Activated CD8-positive, alpha-beta memory T cell treated with anti-CD3 and anti-CD28 coated beads for 1 hour (primary cell): ENCODE measurements at places on chromosomes 5 and 9.

DNA sequence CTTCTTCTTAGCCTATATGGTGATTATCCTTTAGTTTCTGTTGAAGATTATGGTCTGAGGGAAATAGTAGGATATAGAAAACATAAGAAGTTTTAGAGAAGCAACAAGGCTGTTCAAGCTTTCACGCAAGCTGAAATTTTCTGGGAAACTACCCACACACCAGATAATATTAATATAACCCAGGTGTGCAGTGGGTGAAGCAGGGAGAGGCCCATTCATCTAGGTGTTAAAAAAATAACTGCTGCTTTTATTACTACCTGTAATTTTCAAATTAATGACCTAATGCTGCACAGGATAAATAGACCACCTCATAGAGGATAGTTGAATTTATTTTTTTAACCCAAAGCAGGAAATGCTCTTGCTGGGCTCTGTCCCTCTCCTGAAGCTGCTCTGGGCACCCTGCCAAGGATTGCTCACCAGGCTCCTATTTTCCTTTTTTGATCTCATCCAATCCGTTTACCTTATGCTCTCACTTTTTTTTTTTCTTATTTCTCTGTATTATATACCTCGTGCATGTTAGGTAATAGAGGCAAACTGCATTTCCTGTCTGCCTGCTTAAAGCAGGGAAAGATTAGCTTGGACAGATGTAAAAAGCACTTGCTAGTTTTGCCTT, 124.3 kb upstream of the SLC12A2 start:
- DNase-seq, result no peak

DNA sequence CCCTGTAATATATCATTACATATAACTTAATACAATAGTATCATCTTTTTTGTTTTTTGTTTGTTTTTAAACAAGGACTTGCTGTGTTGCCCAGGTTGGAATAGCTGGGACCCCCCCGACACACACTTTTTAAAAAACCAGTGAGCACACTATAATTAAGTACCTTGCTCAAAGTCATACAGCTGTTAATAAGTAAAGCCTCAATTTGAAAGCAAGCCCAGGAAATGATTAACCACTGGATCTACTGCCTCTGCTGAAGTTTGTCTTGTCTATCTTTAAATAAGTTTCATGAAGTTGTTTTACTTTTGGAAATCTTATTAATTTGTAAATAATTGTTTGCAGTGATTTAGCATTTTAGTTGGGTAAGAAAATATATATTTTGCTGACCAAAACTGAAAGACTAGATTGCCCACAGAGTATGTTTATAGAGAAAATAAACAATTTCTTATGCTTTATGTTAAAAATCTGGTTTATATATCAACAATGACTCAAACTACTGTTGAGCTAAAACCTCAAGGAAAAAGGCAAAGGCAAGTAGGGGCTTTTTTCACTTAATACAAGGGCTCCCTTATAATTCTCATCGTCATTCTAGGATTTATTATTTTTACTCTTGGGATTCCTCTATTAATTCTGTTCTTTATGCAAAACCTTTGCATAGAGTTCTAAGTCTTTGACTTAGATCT, 5.8 kb upstream of the CARNMT1 start:
- no peak for DNase-seq

- DNase-seq, result no peak
These were observed 481.3 kb downstream of the ZSWIM6 start for GRCh38 chr5:61813361-61813760.

DNA sequence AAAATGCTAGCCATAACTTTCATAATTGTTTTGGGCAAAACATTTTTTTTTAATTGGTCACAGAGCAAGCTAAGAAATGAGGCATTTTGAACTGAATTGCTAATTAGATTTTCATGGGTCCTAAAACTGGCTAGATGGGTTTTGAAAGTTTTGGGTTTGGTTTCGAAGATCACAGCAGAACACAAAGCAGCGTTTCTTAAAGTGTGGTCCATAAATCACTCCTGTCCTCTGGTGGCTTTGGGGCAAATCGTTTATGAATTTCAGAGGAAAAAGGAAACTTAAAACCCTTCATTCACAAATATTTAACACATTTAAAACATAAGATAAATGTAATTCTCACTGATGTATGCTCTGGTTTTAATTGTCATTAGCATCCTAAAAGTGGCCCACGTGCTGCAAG, 503.7 kb downstream of the SPATA31D1 start:
- no peak for DNase-seq

- no peak for DNase-seq
These were observed 54.6 kb upstream of the ABCA1 start for GRCh38 chr9:104982543-104982942.

GRCh38 chr9:117916291-117916690, 212.1 kb downstream of the TLR4 start:
- DNase-seq, result no peak

GRCh38 chr9:88979021-88979420, 12.2 kb upstream of the S1PR3 start:
- DNase-seq, result no peak

GRCh38 chr5:1783216-1783554, 16.5 kb downstream of the MRPL36 start:
- DNase-seq, result no peak

GRCh38 chr5:43581398-43581797, 21.6 kb upstream of the NNT start:
- DNase-seq, result no peak

DNA sequence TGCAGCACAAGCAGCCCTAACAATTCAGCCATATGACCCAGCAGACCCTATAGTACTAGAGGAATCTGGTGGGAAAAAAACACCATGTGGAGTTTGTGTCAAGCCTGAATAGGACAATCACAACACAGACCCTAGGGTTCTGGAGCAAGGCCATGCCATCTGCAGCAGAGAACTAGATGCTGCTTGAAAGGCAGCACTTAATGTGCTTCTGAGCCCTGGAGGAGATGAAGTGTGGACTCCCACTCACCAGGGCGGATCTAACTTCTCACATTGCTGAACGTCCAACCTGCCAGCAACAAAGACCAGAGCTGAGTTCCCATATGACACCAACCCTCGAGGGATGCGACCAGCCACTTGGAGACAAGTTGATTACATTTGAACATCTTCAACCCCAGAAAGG, 43.2 kb downstream of the GABBR2 start:
- DNase-seq, result no peak

DNA sequence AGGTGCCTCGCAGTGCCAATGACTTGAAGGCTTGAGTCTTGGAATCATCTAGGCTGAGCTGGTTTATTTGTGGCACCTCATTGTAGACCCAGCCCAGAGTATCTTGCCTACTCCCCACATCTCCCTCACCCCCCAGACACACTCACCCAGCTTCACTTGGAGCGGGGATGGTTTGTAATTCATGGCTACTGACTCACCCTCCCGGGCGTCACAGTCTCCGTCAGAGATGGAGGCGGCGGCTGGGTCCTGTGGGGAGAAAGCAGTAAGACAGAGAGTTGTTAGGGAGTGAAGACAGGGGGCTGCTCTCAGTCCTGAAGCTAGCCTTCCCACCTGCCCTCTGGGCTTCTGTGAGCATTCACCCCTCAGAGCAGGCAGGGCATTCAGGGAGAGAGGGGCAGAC, 29.0 kb upstream of the MYORG start:
- no peak for DNase-seq

DNA sequence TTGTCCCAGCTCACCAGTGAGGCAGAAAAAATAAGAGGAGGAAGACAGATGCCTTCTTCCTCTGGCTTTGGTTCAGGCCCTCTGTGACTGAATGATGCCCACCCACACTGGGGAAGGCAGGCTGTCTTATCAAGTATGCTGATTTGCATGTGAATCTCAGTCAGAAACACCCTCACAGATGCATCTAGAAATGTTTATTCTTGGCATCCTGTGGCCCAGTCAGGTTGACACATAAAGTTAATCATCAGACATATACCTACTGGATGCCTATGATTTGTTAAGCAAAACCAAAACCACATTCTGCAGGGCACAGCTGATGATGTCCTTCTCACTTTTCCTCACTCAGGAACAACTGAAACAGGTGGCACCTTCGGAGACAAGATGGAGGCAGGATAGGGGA, 243.4 kb upstream of the KCNN2 start:
- DNase-seq, result no peak

DNA sequence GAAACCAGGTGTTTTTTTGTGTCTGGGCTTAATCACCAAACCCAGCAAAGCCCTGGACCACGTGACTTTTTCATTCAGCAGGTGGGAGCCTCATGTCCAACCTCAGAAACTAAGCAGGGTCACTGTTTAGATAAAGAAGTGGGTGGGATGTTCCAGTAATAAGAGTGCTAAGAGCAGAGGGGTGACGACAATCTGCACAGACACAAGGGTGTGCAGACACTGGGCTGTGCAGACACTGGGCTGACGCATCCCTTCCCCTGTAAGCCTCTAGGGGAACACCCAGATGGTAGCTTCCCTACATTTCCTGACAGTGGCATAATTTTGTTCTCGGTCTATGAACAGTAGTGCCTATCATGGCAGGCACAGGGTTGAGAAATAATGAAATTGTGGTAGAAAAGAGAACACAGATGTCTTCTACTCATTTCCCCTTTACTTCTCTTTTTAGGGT, 85.1 kb downstream of the SAXO1 start:
- DNase-seq, result no peak

- no peak for DNase-seq
These were observed 7.3 kb upstream of the RPS6 start for GRCh38 chr9:19387317-19387716.

- no peak for DNase-seq
These were observed 265.7 kb upstream of the PANK3 start for GRCh38 chr5:168844922-168845296.

DNA sequence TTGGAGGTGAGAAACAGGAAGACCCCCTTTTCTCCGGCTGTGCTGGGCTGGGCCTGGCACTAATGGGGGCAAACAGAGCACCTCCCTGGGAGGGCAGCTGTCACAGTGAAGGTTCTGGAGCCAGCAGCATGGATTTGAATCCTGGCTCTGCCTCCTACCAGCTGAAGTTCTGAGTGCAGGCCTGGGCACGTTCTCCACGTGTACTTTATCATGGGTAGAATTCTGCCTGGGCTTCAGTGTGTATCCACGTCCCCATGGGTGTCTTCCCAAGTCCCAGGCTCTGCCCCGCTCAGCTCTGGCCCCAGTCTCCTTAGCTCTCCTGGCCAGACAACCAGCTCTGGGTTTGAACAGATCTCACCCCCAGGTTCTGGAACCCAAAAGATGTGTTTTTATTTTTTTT, 223.2 kb downstream of the PBX3 start:
- no peak for DNase-seq

DNA sequence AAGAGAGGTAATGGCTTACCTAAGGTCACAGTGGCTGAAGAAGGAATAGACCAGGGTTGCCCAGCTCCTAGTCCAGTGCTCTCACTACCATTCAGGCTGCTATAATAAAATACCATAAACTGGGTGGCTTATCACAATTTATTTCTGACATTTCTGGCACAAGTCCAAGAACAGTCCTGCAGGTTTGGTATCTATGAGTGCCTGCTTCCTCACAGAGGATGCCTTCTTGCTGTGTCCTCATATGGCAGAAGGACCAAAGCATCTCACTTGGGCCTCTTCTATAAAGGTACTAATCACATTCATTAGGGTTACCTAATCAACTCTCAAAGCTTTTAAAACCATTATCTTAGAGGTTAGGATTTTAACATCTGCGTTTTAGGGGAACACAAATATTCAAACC, 17.2 kb downstream of the STARD4 start:
- DNase-seq, result no peak

DNA sequence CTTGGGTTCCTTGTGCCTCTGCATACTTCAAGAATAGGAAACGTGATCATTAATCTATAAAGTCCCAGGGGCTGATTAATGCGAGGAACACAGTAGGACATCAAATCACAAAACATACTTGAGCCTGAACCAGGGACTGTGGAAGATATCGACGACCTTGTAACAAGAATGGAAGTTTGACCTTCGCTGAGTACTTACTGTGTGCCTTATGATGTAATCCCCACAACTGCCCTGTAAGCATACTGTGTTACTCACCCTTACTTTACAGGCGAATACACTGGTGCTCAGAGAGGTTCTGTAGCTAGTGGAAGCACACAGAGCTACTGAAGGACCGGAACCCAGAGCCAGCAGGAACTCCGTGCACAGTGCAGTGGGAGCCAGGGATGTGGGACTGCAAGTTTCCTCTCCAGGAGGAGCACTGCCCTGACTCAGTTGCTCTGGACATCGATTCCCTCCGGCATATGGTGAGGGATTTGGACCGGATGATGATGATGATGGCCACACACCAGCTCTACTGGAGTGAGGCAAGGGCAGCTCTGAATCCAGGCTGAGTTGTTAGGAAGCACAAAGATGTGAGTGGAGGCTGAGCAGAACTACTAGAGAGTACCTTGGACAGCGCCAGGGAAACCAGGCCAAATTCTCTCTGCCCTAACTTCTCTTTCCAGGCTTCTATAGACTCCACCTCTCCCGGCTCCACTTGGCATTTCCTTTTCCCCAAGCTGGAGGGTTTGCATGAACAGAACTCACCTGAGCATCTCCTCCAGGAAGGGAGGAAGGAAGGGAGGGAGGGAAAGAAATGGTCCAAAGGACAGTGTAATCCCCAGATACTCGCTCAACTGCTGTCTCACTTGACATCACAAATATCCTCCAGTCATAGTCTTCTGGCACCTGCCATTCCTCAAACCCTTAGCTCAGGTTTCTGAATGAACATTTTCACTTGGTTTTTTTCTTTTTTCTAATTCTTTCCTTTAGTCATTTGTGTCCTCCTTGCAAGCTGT, 1.5 kb upstream of the GABBR2 start:
- no peak for DNase-seq

DNA sequence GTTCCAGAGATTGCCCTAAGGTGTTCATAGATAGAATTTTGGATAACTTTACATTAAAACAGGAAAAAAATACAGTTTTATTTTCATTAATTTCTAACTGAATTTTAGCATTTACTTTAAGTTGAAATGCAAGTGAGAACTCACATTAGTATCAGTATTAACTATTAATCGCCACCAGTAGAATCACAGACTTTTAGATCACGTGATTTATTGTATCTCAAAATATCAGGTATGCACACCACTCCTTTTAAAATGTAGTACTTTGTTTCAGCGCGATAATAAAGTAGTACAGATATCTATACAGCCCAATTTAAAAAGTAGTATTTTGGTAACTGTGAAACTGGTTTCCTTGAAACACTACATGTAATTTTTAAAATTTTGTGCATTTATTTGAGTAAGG, 978.7 kb downstream of the DNAH5 start:
- DNase-seq, result no peak

- no peak for DNase-seq
These were observed 8.9 kb upstream of the MYO10 start for GRCh38 chr5:16944816-16945562.

DNA sequence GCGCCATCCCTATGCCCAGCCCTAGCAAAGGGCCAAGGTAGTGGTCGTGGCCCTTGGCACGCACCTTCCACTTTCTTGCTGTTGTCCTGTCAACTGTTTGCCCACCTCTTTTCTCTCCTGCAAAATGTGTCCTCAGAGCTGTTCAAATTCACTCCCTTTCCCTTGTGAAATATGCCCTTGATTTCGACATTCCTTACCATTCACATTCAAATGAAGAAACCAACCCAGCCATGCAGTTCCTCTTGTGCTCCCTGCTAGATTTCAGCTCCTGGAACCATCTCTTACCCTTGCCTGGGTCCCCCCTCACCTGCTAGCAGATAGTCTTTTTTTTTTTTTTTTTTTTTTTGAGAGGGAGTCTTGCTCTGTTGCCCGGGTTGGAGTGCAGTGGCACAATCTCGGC, 19.6 kb upstream of the HRH2 start:
- no peak for DNase-seq
